ENCODE measurements at places on chromosomes 5 and 9.

GRCh38 chr5:152259702-152260101 lies 145.4 kb downstream of the NMUR2 start:
- DNase-seq, result no peak

DNA sequence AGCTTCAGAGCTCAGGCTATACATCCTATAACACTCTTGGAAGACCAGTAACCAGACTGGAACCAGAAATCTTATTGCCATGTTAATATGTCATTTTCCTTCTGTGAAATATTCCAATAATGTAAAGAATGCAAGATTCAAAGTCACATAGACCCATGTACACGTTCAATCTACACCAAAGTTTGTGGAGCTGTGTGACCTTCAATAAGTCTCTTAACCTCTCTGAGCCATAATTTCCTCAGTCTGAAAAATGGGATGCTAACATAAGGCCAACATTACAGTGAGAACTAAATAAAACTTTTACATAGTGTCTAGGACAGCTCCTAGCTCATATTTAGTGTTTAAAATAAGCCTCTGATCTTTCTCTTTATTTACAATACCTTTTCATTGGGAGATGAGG lies 70.4 kb downstream of the ARRDC3 start:
- DNase-seq, result no peak

DNA sequence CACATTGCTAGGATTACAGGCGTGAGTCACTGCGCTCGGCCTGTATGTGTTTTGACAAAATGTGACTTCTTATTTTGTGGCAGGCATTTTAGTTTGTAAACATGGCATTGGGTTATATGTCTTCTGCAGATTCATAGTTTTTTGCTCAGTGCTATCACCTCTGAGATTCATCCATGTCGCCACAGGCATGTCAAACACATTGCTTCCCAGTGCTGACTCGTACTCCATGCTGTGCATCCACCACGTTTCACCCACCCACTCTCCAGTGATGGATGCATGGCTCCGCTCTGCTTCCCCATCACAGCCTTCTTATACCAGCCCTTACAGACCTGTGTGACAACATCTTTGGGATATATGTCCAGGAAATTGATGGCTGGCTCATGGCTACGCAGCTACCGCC lies 158.8 kb downstream of the GAS1 start:
- no peak for DNase-seq

DNA sequence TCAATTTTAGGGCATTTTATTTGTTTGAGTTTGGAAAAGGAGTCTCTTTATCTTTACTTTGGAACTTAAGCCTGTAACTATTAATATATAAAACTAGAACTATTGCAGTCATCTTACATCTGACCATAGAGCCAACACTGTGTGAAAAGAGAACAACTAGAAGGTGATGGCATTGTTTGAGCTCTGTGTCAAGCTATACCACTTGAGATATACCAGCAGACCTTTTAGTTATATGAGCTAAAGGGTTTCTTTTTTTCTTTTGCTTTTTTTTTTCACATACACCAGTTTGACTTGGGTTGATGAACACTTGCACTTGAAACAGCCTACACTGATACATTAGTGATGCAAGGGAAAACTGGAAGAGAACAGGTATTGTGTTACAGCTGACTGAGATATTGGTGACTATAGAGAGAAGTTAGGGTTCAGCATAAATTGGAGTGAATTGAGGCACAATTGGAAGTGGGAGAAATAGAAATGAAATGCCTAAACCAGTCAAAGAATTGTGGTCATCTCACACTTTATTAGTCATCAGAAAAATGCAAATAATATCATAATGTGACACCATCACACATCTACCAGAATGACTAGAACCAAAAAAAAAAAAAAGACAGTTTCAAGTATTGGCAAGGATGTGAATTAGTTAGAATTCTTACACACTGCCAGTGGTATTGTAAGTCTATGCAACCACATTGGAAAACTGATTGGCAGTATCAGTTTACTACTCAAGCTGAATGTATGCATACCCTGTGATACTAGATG lies 60.9 kb downstream of the ADRB2 start:
- no peak for DNase-seq

- DNase-seq, result no peak
Measured at GRCh38 chr5:133531594-133531993, 80.7 kb downstream of the FSTL4 start.

- DNase-seq, result no peak
Measured at GRCh38 chr9:88831713-88832407, 159.4 kb upstream of the S1PR3 start.

GRCh38 chr5:168822745-168823281 lies 243.6 kb upstream of the PANK3 start:
- DNase-seq, result no peak

GRCh38 chr5:72134226-72134899 lies 27.1 kb downstream of the MAP1B start:
- DNase-seq, result no peak

DNA sequence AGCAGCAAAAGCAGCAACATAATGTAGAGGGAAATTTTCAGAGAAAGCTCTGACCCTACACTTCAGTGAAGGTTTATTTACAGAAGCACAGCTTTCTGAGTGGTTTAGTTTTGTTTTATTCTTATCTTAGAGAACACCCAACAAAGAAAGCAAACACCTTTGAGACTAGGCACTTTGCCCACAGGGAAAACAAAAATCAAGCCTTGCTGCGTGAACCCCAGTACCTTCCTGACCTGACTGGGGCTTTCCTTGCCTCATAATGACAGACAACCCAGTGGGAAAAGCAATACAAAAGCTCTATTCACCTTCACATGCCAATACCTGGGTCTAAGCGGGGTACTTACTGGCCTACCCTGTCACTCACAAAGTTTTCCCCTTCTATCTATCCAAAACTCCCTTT lies 189.8 kb downstream of the HINT1 start:
- no peak for DNase-seq

DNA sequence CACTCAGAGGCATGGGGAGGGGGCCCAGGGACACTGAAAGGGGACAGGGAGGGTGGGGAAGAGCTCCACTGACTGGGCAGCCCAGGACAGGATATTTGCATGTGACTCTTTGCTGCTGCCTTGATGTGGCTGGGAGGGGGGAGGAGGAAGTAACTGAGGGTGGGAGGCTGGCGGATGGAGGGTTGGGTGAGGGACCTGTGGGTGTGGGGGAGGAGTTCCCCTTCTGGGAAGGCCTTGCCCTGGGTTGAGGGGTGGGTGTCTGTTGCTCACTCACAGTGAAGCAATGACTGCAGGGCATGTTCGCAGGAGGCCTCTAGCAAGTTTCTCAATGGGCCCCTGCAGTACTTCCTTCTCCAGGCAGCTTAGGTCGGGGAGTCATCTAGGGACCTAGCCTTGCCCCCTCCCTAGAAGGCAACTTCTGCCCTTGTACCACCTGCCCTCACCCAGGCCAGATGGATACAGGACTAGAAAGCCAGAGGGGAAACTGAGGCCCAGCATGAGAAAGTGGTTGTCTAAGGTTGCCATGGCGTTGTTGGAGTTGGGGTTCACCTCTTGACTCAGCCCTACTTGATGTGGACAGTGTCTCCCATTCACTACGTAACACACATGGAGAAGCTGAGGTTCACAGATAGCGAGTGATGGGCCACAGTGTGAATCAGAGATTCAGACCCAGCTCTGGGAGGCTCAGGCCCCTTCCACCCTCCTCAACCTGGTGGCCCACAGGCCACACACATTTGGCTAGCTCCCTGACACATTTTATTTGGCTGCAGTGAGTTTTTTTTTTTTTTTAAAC lies 3.0 kb downstream of the GRK6 start:
- peak; percentile 82 for DNase-seq

GRCh38 chr5:8848366-8848765 lies 697.5 kb downstream of the SEMA5A start:
- no peak for DNase-seq

DNA sequence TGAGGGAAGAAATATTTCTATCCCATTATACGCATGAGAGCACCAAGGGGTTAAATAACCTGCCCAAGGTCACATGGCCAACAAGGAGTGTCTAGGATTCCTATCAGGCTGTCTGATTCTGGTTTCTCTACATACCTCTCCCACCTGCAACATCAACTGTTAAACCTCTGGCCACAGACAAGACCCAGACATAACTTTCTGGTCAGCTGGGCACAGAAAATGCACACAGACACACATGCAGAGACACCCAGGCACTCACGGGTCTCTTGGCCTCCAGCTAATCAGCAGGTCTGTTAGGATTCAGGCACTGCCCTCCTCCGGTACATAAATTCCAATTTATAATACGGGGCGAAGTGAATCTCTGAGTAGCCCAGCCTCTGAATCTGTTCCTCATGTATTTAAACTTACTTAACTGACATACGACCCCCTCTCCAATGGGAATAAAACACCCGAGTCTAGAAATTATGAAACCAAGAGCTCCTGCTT lies 1.5 kb downstream of the SEPTIN8 start:
- DNase-seq, result no peak

GRCh38 chr9:17088566-17088965 lies 46.3 kb upstream of the CNTLN start:
- DNase-seq, result no peak

- no peak for DNase-seq
Measured at GRCh38 chr5:139693676-139694364, 45.7 kb downstream of the CXXC5 start.

GRCh38 chr9:129602598-129603415 lies 18.1 kb downstream of the C9orf50 start:
- DNase-seq, result no peak

DNA sequence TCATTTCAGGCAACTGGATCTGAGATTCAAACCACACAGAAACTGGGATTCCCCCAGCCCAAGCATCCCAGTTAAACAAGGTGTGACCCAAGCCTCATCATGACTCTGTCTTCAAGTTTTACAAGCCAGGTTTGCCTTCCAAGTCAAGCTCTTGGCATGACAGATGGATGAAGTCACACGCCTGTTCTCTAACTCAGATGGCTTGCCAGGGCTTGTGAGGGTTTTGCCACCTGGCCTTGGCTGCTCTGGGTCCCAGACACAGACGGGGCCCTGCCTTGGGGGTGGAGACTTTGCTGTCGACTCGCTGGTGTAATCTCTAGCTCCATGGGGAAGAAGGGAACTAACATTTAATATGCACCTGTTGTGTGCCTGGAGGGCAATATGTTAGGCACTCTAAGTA lies 95.8 kb upstream of the RARS1 start:
- no peak for DNase-seq

GRCh38 chr5:86686046-86686445 lies 68.3 kb downstream of the COX7C start:
- DNase-seq, result no peak

DNA sequence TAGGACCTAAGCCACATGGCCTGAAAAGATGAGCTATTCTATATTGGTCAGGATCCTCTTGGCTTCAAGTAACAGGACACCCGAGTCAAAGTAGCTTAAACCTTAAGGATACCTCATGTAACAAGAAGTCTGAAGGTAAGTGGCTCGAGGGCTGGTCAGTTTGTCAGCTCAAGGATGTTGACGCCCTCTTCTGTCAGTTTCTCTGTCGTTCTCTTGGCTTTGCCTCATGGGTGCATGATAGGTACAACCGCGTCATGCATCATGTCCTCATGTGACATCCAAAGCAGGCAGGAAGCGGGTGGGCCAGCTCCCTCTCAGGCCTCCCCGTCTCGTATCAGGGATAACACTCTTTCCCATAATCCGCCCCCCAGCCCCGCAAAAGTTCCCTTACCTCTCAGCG lies 22.1 kb upstream of the TCERG1 start:
- no peak for DNase-seq

DNA sequence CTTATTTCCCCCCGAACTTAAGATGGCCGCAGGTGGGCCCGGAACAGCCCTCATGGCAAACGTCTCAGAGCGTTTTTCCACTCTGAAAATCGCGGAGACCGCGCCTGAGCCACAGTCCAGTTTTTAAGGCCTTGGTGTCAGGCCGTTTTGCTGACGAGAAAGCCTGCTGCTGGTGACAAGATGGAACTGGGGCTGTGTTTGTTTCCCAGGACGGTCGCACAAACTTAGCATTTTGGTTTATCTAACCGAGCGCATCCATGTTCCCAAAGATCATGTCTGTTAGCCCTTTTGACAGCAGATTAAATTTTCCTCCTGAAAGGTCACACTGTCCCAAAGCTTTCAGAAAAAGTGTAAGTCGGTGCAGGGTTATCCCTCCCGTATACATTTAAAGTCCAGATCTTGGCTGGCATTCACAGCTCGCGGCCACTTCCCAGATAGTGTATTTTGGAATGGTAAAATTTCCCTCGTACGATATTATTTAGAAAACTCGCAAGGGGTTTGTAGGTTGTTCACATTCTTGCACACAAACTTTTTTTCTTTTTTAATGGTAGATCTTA lies 812 bp downstream of the SREK1 start:
- DNase-seq, result no peak

DNA sequence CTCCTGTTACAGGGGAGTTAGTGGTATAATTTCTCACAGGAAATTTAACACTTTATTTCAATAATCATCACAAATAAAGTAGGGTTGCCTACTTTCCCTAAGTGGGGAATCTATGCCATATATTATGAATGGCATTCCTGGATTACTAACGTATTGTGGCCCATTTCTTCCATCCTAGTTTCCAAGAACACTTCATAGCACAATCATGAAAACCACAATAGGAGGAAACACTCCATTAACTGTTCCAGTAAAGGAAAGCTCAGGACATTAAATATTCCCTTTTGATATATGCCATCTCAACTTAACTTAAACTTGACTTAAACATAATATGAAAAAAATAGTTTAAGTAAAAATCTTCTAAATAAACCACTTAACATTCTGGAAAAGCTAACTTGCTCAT lies 2.1 kb downstream of the CPLANE1 start:
- DNase-seq, result no peak

DNA sequence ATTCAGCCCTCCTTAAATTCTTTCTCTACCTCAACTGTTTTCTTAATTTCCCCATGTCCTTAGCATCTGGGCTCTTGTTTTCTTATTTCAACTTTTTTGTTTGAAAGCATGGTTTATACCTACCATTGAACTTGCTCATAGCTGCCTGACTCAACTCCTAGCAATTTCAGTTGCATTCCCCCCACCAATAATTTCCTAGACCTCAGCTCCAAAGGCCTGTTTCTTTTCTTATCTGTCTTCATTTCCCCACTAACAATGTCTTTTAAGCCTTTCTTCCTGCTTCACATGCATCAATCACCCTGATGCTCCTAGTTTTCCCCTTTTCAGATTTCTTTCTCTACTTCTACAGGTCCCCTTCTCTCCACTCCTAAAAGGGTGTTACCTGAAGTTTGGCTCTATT lies 129.7 kb upstream of the PDE4D start:
- DNase-seq, result no peak

- no peak for DNase-seq
Measured at GRCh38 chr5:73415617-73416016, 33.0 kb downstream of the FOXD1 start.

- DNase-seq, result no peak
Measured at GRCh38 chr9:93246111-93246510, 62.2 kb downstream of the WNK2 start.

- DNase-seq, result no peak
Measured at GRCh38 chr9:96051423-96051822, 175.9 kb downstream of the ERCC6L2 start.

GRCh38 chr9:29691145-29691544 lies 2117.9 kb upstream of the C9orf72 start:
- DNase-seq, result no peak

GRCh38 chr9:7037176-7037575 lies 279.4 kb downstream of the KDM4C start:
- DNase-seq, result no peak

- DNase-seq, result no peak
Measured at GRCh38 chr9:98778711-98779530, 17.4 kb downstream of the ANKS6 start.
